ELF-1 (cell line): ENCODE measurements at places on chromosomes 2 and 18.

DNA sequence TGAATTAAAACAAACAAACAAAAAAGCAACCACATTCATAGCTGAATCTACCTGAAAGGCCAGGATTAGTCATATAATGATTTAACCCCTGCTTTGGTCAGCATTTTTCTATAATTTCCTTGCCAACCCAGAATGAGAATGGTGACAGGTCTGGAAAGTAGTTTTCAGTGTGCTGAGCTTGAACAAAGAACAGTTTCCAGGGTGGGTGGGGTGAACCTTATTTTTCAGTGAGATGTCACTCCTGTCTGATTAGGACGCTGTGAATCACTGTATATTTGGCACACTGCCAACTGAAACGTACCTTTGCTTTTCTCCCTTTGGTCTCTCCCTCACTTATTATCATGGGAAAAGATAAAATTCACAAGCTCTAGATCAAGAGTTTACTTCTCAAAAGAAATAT, 35.0 kb upstream of the DSC1 start:
- DNase-seq: no peak

GRCh38 chr2:218961651-218962570, 2.4 kb downstream of the CDK5R2 start:
- peak; percentile 67 for DNase-seq

- DNase-seq: no peak
Observed at GRCh38 chr2:74081763-74082110, 66.0 kb downstream of the BOLA3 start.

GRCh38 chr2:207260947-207261346, 95.2 kb upstream of the KLF7 start:
- no peak for DNase-seq

- DNase-seq: no peak
Observed at GRCh38 chr2:219718066-219718465, 90.6 kb downstream of the SLC4A3 start.

- DNase-seq: peak; percentile 72
Observed at GRCh38 chr2:46490521-46491141, 11.3 kb downstream of the TMEM247 start.

DNA sequence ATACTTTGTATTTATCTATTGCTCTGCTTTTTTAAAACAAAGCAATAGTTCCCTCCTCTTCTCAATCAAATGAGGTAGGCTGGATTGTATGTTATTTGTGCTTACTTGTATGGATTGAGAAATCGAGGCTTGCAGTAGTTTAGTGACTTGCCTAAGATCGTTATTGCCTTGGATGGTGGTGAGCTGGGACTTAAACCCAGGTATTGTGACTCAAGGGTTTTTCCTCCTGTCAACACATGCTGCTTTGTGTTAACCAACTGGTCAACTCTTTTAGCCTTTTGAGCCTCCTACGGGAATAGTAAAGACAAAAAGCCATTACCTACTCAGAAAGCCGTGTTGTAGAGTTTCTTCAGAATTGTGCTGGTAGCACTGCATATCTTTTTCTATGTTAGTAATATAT, 95.2 kb upstream of the THUMPD2 start:
- no peak for DNase-seq

DNA sequence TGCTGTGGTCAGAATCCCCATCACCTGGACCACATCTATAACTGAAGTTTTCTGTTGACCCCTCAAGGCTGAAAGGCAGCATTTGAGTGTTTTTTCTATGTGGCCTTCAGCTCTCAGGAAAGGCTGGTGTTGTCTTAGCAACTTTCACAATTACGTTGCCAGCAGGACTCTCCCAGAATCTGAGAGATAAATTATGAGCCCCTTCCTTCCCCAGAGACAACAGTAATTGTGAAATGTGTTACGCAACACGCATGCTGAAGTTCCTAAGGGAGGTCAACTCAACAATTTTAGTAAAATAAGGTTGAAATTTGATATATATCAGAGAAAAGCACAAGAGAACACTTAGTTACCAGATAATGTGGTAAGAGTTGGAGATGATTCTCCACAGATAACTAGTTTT, 216.5 kb upstream of the SLC8A1 start:
- DNase-seq: no peak

GRCh38 chr2:222825031-222825430, 35.8 kb upstream of the ACSL3 start:
- DNase-seq: no peak

DNA sequence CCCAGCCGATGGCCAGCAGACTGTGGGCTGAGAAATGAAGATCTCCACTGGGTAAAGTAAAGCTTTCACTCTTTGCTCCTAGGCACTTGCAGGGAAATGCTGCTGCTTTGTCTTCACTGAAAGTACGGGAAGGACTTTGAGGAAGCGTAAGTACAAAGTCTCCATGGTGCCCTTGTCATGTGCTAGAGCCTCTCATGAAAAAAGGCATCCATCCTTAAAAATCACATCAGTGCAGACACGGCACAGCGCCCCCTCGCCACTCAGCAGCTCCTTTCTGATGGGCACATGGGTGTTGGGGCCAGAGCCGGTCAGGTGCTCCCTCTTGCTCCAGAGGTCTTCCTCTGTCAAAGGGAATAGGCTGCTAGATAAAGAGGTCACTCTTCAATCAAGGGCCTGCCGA, 109.0 kb upstream of the STPG4 start:
- DNase-seq: no peak

DNA sequence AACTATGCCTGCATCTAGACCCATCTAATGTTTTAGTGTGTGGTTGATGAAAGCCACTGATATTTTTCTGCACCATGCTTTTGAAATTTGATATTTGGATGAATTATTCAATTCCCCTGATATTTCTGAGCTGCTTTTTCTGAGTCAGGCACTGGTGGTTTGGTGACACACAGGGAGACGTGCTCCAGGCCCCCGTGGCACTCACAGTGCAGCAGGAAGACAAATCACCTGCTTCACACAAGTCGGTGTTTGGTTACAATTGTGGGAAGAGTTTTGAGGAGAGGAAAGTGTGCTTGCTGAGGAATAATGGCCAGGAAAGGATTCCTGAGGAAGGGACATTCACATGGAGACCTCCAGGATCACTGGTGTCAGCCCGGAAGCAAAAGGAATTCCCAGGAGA, 179.7 kb downstream of the ACKR3 start:
- DNase-seq: no peak

- DNase-seq: no peak
Observed at GRCh38 chr2:15646661-15647060, 55.0 kb downstream of the DDX1 start.

GRCh38 chr2:233546101-233546500, 20.5 kb downstream of the USP40 start:
- no peak for DNase-seq

DNA sequence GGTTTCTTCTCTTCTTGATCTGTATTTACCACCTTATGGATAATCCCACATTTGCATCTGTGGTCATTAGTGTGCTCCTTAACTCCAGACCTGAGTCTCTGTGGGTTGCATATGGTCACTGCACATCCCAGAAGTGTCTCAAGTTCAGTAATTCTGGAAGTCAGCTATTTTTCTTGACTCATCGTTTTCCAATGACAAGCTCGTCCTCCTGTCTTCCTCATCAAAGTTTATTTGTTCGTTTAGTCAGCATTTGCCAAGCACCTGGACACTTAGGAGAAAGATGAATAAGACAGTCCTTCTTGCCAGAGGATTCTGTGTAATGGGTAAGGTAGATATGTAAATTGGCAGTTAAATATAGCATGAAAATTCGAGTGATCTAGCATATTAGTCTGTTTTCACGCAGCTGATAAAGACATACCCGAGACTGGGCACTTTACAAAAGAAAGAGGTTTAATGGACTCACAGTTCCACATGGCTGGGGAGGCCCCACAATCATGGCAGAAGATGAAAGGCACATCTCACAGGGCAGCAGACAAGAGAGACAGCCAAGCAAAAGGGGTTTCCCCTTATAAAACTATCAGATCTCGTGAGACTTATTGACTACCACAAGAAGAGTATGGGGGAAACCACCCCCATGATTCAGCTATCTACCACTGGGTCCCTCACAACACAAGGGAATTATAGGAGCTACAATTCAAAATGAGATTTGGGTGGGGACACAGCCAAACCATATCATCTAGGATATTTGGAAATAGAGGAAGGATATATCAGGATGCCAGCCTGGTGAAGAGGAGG, 19.4 kb downstream of the FASTKD2 start:
- DNase-seq: no peak

DNA sequence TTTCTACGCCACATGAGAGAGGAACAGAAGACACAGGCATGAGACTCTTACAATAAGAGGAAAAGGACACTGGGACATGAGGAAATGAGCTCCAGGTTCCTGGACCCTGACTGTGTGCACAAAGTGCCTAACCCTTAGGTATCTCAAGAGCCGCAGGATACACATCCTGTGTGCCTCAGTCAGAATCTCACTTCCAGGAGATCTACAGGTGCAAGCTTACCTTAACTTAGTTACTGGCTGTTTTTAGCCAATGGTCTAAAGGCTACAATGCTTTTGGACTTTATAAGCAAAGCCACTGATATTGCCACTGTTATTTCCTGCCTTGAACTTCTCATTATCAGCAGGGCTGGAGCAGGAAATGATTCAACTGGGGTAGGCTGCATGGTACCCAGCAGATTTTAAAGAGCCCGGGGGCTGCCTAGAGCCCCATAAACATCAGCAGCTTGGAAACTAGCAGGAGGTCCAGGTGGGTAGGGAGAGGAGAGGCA, 254.4 kb downstream of the ZNF521 start:
- DNase-seq: no peak

DNA sequence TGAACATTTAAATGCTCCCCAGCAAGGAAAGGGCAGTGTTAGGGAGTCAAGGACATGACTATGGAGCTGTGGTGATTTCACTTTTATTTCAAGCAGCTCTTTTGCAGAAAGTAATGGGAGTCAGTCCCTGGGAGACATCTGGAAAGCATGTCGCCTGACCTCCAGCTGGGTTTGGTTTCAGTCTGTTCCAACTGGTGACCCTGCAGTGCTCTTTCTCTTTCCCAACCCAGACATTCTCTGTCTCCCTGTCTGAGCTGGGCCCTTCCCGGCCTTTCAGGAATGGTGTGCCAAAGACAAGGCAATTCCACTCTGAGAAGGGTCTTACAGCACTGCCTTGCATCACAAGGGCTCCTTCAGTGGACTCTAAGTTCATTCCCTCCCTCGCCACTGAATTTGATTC, 323.2 kb downstream of the OSR1 start:
- no peak for DNase-seq

DNA sequence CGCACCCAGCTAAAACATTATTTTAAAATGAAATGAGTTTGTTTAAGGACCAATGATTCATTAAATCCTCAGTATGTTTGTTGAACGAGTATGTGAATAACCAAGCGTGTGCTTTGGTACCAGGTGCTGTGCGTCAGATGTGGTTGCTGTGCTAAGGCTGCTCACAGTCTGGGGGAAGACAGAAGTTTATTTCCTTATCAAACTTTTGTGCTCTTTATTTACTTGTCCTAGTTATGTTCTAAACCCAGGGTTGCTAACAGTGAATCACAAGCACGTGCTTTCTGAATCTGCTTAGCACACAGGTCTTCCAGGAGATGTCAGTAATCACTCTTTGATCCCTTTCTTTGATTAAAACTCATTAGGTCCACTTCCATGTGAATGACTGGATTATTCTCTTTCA, 37.0 kb downstream of the RAPGEF4 start:
- no peak for DNase-seq
